ENCODE measurements at places on chromosomes 6 and 20.

- DNase-seq: no peak
Measured at GRCh38 chr6:107692351-107692750, 131.8 kb downstream of the SCML4 start.

DNA sequence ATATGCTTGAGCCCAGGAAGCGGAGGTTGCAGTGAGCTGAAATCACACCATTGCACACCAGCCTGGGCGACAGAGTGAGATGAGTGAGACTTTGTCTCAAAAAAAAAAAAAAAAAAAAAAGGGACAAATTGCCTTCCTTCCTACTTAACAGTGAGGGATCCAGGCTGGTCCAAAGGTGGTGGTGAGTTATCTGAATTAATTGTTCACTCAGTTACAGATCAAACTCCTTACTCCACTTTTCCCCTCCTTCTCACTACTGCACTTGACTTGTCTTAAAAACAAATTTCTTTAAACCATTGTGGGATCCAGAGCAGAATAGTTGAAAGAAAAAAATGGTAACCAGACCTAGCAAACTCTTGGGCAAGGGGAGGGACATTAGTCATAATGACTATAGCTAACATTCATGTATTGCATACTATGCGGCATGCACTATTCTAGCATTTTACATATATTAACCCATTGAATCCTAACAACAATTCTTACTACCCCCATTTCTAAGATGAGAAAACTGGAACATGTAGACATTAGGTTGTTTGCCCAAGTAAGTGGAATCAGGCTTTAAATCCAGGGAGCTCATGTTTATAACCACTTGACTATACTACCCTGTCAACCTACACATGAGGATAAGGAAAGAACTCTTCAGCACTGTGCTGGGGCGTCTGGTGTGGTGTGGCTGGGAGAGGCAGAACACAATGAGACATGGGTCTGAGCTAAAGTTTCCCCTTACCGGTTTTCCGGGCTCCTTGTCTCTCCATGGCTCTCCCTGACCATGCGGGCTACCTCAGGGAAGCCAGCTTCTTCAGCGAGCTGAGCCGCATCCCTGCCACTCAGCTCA lies 1.5 kb downstream of the GPANK1 start:
- no peak for DNase-seq

- DNase-seq: no peak
Measured at GRCh38 chr20:47055699-47056369, 161.2 kb downstream of the EYA2 start.

DNA sequence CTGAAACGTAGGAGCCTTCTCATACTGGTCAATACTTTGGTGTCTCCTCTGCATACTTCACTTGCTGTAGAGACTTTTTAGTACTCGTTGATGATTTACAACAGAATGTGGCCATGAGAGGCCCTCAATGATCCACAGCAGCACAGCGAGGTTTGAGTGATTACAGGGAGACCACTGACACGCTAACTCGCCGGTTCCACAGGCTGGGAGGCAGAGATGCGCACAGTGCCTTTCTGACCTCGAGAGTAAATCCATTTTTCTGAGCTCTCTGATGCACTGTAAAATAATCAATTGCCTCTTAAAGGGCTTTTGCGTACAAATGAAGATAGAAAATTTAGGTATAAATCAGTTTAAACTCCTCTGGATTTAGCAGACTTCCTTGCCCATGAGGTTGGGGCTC lies 56.2 kb upstream of the TBC1D7 start:
- no peak for DNase-seq

Measured in hematopoietic multipotent progenitor cell treated with erythropoietin and hydrocortisone succinate and interleukin-3 and kit ligand, for 4 days (in vitro differentiated cells).